ENCODE measurements at places on chromosomes 12 and 14.

GRCh38 chr14:105862581-105863239 is 336.3 kb downstream of the TMEM121 start:
- DNase-seq: no peak

DNA sequence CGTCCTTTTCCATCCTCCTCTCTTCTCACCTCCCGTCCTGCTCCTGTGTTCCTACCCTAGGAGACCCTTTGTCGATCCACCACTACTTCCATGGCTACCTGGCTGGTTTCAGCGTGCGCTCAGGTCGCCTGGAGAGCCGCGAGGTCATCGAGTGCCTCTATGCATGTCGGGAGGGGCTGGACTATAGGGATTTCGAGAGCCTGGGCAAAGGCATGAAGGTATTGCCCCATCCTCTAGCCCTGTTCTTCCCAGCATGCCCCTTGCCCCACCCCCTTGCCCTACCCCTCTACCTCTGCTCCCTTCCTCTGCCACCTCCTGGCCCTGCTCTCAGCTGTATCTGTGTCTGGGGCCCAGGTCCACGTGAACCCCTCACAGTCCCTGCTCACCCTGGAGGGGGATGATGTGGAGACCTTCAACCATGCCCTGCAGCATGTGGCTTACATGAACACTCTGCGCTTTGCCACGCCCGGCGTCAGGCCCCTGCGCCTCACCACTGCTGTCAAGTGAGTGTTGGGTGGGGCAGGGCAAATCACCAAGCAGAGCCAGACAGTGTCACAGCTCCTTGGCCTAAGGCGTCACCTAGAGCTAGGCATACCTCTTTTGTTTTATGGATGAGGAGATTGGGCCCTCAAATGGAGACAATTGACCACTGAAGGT is 12.8 kb downstream of the CLSTN3 start:
- DNase-seq: no peak

DNA sequence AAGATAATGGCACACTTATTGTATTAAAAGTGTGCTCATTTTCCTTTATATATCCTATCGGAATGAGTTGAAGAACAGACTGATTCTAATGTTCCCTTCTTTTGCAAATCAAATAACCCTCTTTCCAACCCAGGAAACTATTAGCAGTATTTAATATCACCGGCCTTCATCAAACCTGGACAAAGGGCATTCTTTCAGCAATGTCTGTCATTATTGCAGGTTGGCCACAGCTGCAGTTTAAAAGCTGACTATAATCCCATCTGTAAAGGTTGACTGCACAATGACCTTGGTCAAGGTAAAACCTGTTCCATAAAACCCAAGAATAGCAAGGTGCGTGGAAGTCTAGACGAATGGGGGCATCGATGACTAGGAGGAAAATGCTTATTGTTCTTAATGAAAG is 472.3 kb upstream of the SOX5 start:
- no peak for DNase-seq

GRCh38 chr14:77067632-77068516 is 30.2 kb upstream of the CIPC start:
- peak; percentile 85 for DNase-seq

DNA sequence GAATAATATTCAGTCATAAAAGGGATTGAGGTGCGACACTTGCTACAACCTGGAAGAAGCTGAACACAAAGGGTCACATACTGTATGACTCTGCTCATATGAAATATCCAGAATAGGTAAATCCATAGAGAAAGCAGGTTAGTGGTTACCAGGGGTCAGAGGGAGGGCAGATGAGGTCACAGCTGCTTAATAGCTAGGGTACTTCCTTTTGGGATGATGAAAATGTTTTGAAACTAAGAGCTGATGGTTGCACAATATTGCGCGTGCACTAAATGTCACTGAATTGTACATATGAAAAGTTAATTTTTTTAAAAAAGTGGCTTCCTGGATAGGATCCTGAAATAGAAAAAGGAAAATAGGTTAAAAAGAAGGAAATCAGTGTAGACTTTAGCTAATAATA is 23.8 kb downstream of the NEUROD4 start:
- no peak for DNase-seq

DNA sequence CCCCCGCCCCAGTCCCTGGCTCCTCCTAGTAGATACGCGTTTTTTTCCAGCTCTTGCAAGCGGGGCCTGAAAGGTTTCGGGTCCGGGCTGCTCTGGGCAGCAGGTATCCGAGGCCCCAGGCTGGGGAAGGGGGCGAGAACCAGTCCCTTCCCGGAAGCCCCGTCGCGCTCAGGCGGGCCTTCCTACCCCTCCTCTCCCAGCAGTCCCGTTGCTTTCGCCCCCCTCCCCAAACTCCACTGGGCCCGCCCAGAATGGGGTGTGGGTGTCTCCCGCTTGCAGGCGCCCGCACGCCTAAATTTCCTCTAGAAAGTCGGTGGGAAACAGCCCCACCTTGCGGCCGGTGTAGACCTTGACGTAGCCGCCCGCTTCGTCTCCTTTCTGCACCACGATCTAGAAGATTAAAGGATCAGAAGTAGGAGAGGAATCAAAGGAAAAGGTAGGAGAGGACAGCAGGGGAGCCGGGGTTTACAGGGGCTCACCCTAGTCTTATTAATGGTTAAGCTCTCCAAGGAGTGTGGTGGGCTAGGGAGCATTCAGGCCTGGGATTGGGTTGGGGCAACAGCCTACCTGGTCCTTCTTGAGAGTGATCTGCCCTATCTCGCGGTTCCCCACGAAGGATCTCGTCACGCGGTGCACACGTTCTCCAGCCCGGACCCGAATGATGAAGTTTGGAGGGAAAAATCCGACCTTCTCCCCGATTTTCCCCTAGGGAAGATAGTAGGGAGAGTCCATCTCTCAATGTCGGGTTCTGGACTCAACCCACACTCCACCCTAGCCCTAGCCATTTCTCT is 7.3 kb downstream of the STAC3 start:
- DNase-seq: peak; percentile 85

DNA sequence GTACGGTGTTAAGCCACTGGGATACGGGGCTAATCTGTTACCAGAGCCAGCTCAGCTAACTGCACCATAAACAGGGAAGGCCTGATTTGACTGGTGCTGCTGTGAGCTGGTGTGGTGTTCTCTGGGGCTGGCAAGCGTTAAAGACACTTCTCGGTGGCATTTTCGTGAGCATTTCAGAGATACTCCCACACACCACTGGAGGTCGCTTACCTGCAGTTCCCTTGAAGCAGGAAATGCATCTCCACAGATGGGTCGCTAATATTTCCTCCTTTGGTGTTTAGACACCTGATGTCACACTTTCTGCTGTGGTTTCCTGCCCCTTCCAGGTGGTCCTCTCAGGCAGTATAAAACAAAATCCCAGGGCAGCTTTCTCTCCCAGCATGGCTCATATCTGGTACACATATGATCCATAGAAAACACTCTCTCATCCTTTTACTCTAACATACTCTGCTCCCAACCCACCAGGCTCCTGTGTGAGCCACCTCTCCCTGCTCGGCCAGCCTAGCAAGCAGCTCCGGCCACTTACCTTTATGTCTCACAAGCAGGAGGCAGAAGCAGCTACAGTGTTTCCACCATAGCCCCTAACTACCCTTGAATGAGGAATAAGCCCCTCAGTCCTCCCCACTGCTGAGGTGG is 129.9 kb upstream of the GRIN2B start:
- DNase-seq: no peak

GRCh38 chr14:24463017-24463883 is 20.7 kb upstream of the SDR39U1 start:
- DNase-seq: no peak

DNA sequence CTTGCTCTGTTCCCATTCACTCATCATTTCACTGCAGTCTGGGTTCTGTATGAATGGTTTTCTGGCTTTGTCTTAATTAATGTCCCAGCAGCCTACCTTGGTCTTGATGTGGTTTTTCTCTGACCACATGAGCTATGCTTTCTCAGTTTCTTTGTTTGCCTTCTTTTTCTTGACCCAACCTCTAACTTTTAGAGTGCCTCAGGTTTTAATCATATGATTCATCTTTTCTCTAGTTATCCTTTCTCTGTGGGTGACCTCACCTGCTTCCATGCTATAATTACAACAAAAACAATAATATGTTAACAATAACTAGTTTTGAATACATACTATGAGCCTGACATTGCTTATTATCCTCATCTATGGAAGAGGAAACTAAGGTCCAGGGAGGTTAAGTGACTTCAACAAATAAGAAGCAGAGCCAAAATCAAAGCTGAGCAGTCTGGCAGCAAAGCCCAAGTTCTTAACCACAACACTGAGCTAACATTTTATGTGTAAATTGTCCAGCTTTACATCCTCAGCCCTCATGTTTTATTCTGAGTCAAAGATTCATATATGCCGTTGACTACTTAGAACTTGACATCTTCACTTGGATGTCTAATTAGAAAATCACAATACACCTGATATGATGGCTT is 4.7 kb upstream of the EPYC start:
- DNase-seq: no peak

DNA sequence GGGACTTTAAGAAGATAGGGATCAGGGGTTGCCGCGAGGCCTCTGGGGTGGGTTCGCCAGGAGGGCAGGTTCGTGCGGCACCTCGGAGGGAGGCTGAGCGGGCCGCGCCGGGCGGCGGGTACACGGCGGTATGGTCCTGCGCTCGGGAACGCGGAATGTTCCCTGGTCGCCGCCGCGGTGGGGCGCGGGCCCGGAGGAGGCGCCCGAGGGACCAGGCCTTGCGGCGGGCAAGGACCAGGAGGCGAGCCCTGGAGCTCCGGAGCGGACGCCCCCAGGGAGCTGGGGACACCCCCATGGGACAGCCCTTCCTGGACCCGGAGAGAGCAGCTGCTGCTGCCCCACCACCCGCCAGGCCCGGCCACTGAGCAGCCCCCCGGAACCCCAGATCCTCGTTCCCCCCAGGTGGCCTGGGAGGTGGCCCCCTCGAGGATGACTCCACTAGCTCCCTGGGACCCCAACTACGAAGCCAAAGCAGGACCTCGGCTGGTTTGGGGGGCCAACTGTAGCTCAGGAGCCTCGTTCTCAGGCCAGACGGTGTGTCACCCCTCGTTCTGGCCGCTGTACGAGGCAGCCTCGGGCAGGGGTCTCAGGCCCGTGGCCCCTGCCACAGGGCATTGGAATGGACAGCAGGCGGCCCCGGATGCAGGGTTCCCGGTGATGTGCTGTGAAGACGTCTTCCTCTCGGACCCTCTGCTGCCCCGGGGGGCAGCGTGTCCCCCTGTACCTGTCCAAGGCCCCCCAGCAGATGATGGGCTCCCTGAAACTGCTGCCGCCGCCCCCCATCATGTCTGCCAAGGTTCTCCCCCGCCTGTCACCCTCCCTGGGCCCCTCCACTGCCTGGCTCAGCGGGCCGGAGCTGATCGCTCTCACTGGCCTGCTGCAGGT is 45.6 kb upstream of the SLC8A3 start:
- DNase-seq: no peak

DNA sequence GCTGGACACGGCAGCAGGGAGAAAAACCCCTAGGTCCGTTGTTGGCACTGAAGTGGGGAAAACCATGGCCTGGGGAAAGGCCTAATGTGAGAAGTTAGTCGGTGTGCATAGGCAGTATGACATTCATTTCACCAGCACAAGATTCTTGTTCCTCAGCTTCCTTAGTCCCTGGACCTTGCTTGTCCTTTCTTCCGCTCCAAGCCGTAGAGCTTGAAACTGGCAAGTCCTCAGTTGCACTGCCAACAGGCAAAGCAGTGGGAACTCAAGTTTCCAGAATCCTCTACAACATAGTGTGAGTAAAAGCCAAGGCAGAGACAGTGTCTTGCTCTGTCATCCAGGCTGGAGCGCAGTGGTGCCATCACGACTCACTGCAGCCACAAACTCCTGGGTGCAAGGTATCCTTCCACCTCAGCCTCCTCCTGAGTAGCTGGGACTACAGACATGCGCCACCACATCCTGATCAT is 138.5 kb upstream of the AMIGO2 start:
- no peak for DNase-seq

DNA sequence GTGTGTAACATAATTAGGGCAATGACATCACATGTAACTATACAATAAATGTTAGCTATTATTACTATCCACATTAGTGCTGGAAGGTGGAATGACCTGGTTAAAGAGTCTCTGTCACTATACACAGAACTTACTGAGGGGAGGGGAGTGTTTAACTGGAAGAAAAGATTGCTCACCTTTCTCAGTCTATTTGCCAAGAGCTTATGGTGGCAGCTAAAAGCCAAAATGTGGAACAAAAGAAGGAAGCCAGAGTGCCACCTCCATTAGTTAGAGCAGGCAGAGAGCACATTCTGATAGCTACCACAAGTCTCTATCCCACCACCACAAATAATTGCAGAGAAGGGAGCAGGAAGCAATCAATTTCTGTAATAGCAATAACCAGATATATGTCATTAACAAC is 124.4 kb downstream of the MED13L start:
- no peak for DNase-seq

DNA sequence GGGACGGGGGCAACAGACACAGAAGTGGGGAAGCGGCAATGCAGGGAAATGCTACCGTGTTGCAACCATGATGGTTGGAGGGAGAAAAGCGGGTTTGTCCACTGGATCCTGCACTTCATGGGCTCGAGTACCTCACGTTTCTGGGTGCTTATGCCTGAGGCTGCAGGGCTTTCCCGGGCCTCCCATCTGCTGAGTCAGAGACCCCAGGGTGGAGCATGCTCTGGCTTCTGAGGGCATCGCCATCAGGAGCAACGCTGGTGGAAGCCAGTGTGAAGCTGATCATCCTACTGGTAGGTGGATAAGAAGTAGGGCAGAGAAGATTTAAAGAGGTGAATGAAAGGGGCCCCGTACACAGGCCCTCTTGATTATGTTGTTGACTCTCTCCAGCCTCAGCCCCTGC is 5.0 kb upstream of the ADGRD1 start:
- DNase-seq: no peak

DNA sequence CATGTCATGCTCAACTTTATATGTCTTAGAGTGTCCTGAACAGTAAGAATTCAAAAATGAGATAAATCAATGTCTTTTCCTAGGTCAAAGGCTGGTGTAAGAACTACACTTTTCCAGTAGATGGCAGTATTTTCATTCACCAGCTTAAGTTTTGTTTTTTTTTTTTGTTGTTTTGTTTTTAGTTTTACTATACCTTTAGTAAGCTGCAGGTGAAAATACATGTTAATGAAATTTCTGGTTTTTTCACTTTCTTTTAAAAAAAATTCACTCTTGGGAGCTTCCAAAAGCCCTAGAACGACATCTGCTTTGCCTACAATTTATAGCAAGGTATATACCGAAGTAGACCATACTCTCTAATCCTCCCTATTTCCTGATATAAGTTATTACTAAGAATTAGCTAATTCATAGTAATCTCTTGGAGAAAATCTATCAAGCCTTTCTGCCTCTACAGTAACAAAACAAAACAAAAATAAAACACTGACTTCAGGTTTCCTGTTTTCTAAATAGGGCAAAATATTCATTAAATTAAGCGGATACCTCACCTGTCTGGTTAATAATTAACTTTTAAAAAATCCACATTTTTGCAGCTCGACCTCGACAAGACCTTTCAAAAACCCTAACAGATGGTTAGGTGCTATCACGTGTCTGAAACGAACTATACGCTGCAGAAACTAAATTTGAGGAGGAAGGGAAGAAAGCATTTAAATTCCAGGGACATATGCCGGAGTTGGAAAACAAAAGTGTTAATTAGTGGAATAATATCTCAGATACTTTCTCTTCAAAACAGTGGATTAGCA is 2.7 kb upstream of the SAMD4A start:
- DNase-seq: no peak

- DNase-seq: no peak
Observed at GRCh38 chr12:4284306-4284705, 10.7 kb downstream of the CCND2 start.
